Stimulated activated CD8-positive, alpha-beta memory T cell treated with anti-CD3 and anti-CD28 coated beads, Interleukin-7, amount 100 ng/mL, for 1 hour (primary cell): ENCODE measurements at places on chromosomes 16 and 17.

DNA sequence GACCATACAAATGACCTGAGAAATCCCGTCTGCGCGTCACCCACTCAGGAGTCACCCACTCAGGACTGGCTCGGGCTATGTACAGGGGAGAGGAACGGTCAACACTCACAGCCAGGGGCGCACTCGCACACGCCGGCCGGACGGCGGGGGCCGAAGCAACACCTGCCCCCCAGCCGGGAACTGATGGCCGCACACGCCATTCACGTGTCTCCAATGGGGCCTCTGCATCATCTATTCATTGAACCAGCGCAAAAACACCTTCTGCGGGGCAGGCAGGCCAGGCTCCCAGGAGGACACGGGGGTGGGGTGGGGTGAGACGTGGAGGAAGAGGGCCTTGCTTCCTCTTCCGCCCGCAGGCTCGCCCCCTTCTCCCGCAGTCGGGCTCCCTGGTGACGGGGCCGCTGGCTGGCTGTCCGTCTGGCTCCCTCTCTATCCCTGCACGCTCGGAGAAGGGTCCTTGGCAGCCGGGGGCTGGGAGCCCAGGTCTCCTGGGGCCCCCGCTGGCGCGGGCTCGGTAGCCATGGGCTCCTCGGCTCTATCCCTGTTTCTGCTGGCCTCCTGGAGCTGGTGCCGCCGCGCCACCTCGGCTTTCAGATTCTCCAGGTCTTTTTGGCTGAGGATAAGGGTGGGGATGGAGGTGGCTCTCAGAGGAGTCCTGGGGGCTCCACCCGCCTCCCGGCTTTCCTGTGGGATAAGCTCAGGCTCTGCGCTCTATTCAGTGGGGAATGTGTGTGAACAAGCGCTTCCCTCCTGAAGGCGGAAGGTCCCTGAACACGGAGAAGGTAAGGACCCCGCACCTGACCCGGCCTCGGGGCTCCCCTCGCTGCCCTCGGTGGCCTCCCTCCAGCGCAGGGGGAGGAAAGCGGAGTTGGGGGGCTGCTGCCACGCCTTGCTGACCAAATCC is 21.1 kb downstream of the CLUH start:
- no peak for DNase-seq

DNA sequence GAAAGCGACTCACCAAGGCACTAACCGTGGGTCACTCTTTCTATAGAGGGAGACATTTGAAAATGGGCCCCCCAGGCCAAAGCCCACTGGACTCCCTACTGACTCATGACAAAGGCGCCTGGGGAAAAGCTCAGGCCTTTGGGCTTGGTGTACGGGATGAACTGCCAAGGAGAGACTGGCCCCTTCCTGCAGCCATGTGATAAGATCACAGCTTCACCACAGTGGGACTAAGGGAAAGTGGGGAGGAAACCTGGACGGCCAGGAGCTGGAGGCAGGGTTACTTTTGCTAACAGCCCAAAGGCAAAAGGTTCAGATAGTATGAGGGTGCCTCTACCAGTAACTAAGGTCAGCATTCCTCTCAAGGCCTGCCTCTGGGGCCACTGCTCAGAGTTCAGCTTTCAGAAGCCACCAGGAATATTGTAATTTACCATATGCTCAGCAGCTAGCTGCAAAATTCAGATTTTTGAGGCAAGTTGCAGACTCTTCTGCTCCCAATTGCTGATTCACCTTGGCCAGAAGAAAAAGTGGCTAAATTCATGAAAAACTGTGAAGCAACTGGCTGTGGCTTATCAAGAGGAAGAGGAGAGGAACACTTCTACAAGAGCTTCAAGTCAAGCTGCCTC is 37.1 kb upstream of the SLC25A19 start:
- DNase-seq: no peak

DNA sequence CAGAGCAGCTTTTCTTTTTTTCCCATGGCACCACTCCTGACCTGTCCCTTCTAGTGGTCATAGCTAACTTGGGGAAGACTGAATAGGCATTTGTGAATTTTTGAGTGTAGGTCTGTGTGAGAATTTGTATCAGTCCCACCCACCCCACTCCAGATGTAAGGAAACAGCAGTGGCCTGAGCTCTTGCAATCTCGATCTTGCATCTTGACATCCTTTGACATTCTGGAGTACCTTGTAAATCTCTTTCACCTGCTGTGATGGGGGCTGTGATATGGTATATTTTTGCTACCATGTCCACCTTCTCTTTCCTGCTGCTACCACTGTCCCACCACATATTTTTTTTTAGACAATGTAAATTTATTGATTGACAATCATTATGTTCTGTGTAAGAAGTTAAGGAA is 289.3 kb downstream of the MAP2K6 start:
- DNase-seq: no peak

GRCh38 chr17:38881600-38882191 is 11.8 kb downstream of the LASP1 start:
- no peak for DNase-seq

- no peak for DNase-seq
These were observed 56.8 kb downstream of the AMFR start for GRCh38 chr16:56368545-56368944.

DNA sequence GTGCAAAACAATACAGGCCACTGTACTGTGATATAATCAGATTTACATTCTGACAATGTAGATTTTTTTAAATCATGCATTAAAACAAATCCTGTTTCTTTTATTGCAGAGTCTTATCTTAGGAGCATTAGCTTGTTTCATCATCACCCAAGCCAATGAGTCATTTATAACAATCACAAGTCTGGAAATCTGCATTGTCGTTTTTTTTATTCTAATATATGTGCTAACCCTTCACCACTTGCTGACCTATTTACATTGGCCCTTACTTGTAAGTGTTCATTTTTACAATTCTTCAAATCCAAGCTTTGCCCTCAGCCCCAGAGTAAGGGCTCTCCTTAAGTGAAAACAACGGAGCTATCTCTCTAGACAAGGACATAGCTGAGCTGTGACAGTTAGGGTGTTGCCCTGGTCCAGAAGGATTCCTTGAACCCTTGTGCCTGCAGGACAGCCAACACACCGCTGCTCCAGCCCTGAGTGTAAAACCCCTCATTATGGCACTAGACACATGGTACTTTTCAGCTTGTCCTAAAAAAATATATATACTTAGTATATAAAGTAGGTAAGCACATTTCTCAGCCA is 3.7 kb downstream of the CMTM1 start:
- no peak for DNase-seq
